ENCODE measurements at places on chromosomes 4 and X. TPM values are rescaled to one million over a fixed set of nuclear protein-coding genes. Genes with fewer than 3 reads are reported as not detected.

Gene TACR3
- polyA plus RNA-seq, result not detected

Gene SOWAHD
- polyA plus RNA-seq, result 0.14 TPM

Gene CDKL2
- polyA plus RNA-seq, result 0.32 TPM

Gene SH3BP2
- polyA plus RNA-seq, result 14.3 TPM
